Activated naive CD4-positive, alpha-beta T cell treated with Interleukin-2 at 50 U/mL for 16 hours (primary cell): ENCODE measurements at places on chromosomes 11 and 22.

GRCh38 chr22:49595465-49596078, 232.1 kb downstream of the BRD1 start:
- DNase-seq, result no peak

- no peak for DNase-seq
Measured at GRCh38 chr22:43628250-43628649, 183.9 kb downstream of the EFCAB6 start.

DNA sequence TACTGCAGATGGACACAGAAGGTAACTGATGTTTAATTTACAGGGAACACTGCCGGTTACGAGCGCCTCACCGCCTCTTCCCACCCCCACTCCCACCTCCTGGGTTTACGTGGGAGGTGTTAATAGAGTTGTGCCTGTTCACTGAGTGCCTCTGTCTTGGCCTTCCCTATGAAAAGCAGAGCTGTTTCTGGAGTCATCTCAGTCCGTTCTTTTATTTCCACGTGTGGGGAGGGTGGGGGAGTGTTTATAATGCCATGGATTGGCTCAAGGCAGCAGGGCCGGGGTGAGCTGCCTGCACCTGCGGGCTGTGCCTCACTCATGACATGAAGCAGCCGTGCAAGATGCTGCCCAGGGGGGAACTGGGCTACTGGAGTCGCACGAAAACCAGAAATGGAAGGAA, 322.7 kb downstream of the CADM1 start:
- DNase-seq, result no peak

DNA sequence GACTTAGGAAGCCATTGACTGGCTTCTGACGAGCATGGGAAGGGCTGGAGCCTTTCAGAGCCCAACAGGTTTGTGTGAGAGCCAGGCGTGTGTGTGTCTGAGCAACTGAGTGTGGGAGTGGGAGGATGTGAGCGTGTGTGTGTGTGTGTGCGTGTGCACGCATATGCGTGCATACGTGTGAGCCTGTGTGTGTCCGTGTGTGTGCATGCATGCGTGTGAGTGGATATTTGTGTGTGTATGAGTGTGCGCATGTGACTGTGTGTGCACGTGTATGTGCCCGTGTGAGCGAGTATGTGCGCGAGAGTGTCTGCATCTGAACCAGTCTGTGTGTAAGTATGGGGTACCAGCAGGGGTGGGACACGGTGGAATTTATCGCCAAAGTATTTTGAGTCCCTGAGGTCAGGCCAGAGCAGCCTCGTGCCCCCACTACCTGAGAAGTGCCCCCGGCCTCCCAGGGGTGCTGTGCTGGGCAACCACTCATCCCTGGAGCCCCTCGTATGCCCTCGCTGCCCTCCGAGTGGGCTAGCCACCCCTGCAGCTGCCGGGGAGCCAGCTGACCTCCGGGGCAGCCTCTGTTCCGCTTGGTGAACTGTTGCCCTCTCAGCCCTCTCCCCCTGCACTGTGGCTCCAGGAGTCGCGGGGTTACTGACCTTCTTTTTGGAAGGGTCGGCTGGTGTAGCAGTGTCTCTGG, 38.5 kb downstream of the LRP5 start:
- no peak for DNase-seq

GRCh38 chr22:21685164-21685513, 19.3 kb downstream of the PPIL2 start:
- no peak for DNase-seq

DNA sequence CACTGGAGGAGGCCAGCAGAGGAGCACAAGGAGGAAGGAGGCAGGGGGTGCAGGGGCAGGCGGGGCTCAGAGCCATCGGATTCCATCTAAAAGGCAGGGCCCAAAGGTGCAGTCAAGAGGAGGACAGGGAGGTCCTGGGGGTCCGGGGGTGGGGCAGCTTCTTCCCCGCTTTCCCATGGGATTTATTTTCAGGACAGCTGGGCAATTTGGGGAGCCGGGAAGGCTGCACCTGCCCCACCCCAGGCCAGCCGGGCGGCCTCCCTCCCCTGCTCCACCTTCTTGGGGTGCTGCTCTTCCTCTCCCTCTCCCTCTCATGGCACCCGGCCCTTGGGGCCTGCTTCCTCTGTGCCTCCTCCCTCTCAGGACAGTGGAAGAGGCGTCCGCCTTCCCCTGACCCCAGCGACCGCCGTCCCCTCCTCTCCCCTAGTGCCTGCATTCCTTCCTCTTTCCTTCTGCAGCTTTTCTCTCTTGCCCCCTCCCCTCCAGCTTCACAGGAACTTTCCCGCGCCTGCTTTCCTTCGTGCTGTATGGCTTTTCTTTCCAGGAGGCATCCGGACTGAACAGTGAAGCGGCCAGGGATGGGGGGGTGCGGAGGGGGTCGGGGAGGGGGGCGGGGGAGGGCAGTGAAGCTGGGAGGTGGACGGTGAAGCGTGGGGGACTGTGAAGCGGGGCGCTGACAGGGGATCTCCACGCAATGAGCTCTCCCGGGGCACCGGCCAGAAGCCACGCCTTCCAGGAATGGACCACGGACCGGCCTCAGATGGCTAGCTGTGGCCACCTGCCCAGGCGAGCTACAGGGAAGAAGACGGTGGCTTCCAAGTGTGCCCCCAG, 26.9 kb downstream of the APOBEC3H start:
- no peak for DNase-seq

GRCh38 chr11:46472662-46472994, 81.1 kb upstream of the CHRM4 start:
- no peak for DNase-seq
